Kidney (tissue), 22 donors: ENCODE measurements at places on chromosomes 5 and 9. TPM values are rescaled to one million over a fixed set of nuclear protein-coding genes. Genes with fewer than 3 reads are reported as not detected.

IFNK gene
- total RNA-seq: not detected

GRCh38 chr5:79746642-79747569, 57.3 kb downstream of the CMYA5 start:
- no peak for DNase-seq

PCDHGA7 gene
- 4.1 TPM for total RNA-seq

- no peak for DNase-seq
Observed at GRCh38 chr9:126153382-126153781, 173.2 kb upstream of the MVB12B start.

GRCh38 chr5:159801303-159801702, 115.0 kb upstream of the ADRA1B start:
- no peak for DNase-seq

DNA sequence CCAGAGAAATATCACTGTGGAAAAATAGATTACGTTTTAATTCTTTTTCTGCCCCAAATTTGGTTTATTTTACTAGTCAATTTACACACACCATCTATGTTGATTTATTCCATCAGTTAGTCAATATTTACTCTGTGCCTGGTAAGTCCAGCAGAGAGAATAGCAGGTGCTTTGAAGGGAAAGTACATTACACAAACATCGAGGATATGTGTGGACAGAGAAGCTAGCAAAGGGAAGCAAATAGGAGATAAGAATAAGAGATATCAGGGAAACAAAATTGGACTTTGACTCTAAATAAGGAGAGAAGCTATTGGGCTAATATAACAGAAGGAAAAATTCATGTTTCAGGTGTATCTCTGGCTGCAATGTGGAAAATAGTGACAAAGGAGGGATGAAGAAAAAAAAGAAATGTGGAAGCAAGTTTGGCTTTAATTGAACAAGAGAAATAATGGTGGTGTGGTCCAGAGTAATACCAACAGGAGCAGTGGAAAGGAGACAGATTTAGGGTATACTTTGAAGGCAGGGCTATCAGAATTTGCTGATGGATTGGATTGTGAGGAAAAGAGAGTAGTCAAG, 587.7 kb upstream of the CDH6 start:
- no peak for DNase-seq

DNA sequence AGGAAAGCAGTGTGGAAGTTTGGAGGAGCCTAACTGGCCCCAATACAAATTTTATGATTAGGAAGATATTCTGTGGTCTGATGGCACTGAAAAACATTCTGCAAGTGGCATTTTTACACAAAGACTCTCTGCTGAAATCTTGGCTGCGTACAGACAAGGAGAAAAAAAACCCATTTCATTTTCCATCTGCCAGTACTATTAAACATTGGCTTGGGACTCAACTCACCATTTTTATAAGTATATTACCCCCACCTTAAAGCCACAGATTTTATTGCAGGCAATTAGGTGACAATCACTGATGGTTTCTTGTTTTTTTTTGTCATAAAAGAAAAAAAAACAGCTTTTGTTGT, 206.9 kb downstream of the PTTG1 start:
- no peak for DNase-seq

MSX2 gene
- total RNA-seq: 0.79 TPM

- DNase-seq: no peak
Observed at GRCh38 chr5:137034764-137035479, 464.2 kb downstream of the SPOCK1 start.

DNA sequence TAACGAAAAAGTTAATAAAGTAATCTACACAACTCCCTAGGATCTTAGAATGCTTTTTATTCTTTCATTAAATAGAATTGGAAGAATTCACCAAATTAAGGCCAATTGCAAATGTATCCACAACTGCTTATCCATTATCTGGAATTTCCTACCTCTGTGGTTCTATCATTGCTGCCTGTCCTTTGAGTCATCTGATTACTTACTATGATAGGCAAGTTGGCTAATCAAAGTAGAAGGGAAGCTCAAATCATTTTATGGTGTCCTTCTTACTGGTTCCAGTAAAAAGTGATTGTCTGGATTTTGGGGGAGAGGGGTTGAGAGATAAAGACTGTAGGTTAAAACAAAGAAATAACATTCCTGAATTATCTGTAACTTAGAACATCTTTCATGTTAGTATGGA, 161.4 kb upstream of the GNA14 start:
- DNase-seq: no peak

- no peak for DNase-seq
Observed at GRCh38 chr9:134460896-134461295, 134.6 kb downstream of the RXRA start.

ST8SIA4 gene
- 11.6 TPM for total RNA-seq

- no peak for DNase-seq
Observed at GRCh38 chr9:21385131-21385670, at the start of gene IFNA2. Gene IFNA2 (minus strand): TSS chr9:21385398. CDS start chr9:21385329, 69 bp downstream.

GRCh38 chr5:995318-995717, 13.3 kb upstream of the NKD2 start:
- DNase-seq: no peak

GRCh38 chr5:2736872-2737271, 14.6 kb downstream of the IRX2 start:
- no peak for DNase-seq

GRCh38 chr5:148214665-148215185, 11.9 kb downstream of the SPINK6 start:
- DNase-seq: no peak
